ENCODE measurements at places on chromosomes 2 and 18.
A peak's percentile ranks its signal among the peaks of the same experiment; 100 is the strongest.

DNA sequence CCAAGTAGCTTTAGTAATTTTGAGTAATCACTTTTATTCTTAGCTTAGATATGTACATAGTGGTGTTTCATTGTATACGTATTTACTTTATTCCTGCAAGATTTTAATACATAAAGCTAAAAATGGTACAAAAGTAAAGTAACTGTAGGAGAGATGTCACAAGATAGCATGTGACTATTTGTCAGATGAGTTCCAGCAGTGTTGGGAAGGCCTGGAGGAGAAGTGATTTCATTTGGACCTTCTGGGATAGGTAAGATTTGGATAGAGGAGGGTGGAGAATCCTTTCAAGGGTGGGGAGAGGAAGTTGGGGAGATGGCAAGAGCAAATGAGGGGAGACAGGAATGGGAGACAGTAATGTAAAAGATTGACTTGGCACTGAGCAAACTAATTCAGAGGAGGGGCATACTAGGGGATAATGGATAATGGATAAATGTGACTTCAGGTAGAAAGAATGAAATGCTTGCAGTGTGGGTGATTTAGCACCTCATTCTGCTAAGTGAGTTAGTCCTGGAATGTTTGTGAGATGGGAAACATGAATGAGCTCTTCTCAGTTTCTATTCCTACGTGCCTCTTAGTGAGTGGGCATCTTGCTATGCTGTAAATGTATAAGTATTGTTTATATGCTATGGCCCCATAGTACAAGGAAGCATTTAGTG is 10.5 kb downstream of the WDR43 start:
- no peak for DNase-seq

- DNase-seq, result no peak
These were observed 1.0 kb downstream of the SPHKAP start for GRCh38 chr2:228180181-228181097.

- no peak for DNase-seq
These were observed 233.8 kb upstream of the SKOR2 start for GRCh38 chr18:47485221-47485797.

DNA sequence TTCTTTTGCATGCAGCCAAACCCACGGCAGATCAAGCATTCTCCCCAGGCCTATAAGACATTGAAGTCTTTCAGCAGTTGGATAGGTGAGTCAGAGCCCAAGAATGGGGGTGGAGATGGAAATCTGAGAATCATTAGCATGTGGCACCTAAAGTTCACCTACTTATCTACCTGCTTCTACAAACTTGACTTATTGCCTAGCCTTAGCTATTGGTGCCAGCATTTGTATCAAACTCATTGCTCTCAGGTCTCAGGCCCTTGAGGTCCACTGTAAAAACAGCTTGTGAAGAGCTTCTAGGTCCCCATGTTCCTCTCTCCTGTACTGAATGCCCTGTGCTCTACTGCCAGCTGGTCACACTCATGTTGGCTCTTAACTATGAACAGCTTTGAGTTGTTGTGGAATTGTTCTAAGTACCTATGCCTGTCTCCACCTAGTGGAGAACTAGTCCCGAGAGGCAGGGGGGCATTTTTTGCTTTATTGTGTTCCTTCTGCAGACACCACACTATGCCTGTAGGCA is 278.4 kb upstream of the SPRED2 start:
- no peak for DNase-seq

GRCh38 chr2:237665713-237666143 is 38.3 kb downstream of the LRRFIP1 start:
- DNase-seq, result no peak

- DNase-seq, result no peak
These were observed 1.5 kb downstream of the LOXL3 start for GRCh38 chr2:74551942-74552913.

GRCh38 chr2:127362971-127363370 is 24.8 kb downstream of the MAP3K2 start:
- no peak for DNase-seq

- DNase-seq, result no peak
These were observed 9.3 kb downstream of the OTX1 start for GRCh38 chr2:63059793-63060471.

- DNase-seq, result no peak
These were observed 21.6 kb upstream of the SLC20A1 start for GRCh38 chr2:112623913-112624777.

DNA sequence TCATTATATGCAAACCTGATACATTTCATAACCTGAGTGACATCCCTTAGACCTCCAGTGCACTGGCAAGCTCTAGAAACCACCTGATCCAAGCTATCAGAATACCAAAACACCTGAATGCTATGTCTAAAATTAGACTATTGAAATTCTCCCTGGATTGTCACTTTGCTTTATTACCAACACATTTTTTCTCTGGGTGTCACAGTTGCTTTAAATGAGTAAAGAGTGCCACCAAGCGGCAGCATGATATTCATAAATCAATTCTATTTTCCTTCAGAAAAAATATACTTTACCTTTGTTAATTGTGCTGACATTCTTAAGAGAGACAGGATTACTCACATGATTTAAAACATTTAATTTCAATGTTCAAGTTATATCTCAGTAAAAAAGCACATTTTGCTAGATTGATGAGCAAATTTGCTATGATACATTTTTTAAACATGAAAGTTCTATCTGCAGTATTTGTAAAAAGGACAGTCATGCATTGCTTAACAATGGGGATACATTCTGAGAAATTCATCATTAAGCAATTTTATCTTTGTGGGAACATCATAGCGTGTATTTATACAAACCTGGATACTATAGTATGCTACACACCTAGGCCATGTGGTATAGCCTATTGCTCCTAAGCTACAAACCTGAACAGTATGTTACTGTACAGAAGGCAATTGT is 338.4 kb upstream of the SLC39A10 start:
- DNase-seq, result peak; percentile 26

Measured in COLO829 (cell line).